ENCODE measurements at places on chromosomes 2 and 18.
A peak's percentile ranks its signal among the peaks of the same experiment; 100 is the strongest.

GRCh38 chr2:168002021-168002553, 245.3 kb downstream of the STK39 start:
- peaks cover 4% of the 10 kb centered on the region for H3K4me1 ChIP-seq
- H3K27ac ChIP-seq: no peak overlapping the region
- H3K27me3 ChIP-seq: no peaks in the 10 kb centered on the region
- no peaks in the 10 kb centered on the region for H3K36me3 ChIP-seq

GRCh38 chr2:37671009-37671815, at the start of gene CDC42EP3:
CDC42EP3 (minus strand) TSS chr2:37671642; CDS start chr2:37646587, 25,055 bp downstream.
- H3K27me3 ChIP-seq: no peaks in the 10 kb centered on the region
- peak within 1 kb of the TSS; percentile 97 for H3K4me3 ChIP-seq
- H3K36me3 ChIP-seq: no peaks in the 10 kb centered on the region
- DNase-seq: peak; percentile 92

- no peak overlapping the region for H3K27ac ChIP-seq
- no peak overlapping the region for H3K4me3 ChIP-seq
- H3K27me3 ChIP-seq: no peaks in the 10 kb centered on the region
- no peaks in the 10 kb centered on the region for H3K4me1 ChIP-seq
- DNase-seq: no peak
These were observed 93.0 kb upstream of the ATL2 start for GRCh38 chr2:38470115-38470514.

DNA sequence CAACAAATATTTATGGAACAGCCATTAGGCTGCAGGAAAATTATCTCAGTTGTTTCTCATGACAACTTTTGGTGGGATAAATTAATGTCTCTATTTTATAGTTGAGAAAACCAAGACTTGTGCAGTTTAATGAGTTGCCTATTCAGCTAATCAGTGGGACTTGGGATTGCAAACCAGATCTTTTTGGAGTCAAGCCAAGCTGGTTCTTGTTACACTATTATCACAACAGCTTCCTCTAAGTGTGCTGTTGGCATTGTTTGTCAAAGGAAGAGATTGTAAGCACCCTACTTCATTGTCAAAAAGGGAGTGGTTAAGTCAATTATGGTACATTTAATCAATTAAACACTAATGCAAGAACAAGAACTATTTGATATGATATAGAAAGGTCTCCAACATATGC, 119.2 kb downstream of the PAX3 start:
- H3K27me3 ChIP-seq: no peaks in the 10 kb centered on the region
- H3K27ac ChIP-seq: no peak overlapping the region
- DNase-seq: no peak
- no peak overlapping the region for H3K4me3 ChIP-seq

DNA sequence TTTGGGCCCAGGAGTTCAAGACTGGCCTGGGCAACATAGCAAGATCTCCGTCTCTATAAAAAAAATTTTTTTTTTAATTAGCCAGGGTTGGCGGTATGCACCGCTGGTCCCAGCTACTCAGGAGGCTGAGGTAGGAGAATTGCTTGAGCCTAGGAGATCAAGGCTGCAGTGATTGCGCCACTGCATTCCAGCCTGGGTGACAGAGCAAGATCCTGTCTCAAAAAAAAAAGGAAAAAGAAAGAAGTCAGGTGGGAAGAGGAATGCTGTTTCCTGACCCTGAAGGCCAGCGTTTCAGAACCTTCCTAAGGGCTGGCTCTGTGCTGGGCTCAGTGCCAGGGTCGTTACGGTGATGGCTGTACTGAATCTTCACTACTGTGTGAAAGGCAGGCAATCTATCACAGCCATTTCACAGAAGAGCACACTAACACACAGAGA, 35.0 kb upstream of the AGAP1 start:
- no peaks in the 10 kb centered on the region for H3K4me1 ChIP-seq
- no peak for DNase-seq
- H3K4me3 ChIP-seq: no peak overlapping the region
- H3K27ac ChIP-seq: no peak overlapping the region
- H3K27me3 ChIP-seq: no peaks in the 10 kb centered on the region

DNA sequence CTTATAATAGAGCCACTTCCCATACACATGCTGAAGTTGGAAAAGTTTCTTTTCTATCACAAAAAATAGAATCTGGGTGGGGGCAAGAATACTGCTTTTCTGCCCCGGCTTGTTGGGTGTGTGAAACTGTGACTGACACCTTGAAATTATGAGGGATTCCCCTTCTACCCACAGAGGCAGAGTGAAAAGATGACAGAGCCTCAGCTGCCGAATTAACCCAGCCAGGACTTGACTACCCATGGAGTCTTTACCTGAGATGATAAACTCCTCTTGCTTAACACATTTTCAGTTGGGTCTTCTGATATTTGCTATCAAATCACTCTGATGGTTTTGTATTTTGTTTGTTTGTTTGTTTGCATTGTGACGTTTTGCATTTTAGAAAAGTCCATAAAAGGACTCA, 66.0 kb upstream of the PMAIP1 start:
- no peaks in the 10 kb centered on the region for H3K36me3 ChIP-seq
- no peaks in the 10 kb centered on the region for H3K4me1 ChIP-seq
- no peak overlapping the region for H3K4me3 ChIP-seq
- H3K27me3 ChIP-seq: no peaks in the 10 kb centered on the region
- no peak for DNase-seq

- H3K4me1 ChIP-seq: peaks cover 2% of the 10 kb centered on the region
- no peaks in the 10 kb centered on the region for H3K27me3 ChIP-seq
- no peak overlapping the region for H3K4me3 ChIP-seq
- H3K36me3 ChIP-seq: no peaks in the 10 kb centered on the region
These were observed 26.9 kb upstream of the ROCK2 start for GRCh38 chr2:11371092-11371937.

DNA sequence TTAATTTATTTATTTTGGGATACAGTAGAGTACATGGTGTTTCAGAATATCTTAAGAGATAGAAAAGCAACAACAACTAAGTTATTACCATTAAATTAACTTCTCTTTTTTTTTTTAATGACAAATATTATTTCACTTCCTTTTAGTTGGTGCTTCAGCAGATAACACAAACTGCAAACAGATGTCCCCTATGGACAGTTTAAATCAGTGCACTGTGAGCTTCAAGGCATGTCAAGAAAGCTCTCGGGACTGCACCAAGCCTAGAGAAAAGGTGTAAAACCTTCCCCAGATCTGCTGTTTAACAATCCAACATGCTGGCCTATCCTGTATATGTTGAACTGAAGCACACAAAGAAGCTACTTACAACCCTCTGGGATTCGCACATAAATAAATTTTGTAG, 122.7 kb downstream of the TCF4 start:
- no peak overlapping the region for H3K27ac ChIP-seq
- no peak for DNase-seq
- H3K36me3 ChIP-seq: no peaks in the 10 kb centered on the region

GRCh38 chr2:25078170-25079049, 36.5 kb downstream of the EFR3B start:
- no peak for DNase-seq
- H3K4me1 ChIP-seq: no peaks in the 10 kb centered on the region
- H3K27ac ChIP-seq: no peak overlapping the region
- H3K36me3 ChIP-seq: no peaks in the 10 kb centered on the region

DNA sequence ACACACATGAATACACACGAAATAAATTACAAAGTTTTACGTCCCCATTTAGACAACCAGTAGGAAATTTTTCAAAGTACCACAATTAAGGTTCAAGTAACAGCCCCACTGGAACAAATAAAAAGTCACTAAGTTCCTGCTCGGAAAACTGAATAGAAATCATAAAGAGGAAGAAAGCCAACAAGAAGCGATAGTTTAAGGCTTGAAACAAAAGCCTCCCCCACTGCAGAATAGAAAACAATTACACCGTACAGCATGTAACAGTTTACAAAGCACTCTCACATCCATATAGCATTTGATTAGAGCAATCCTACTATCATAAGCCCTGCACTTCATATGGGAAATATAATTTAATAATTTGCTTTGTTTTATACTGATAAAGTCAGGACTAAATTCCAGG, 15.5 kb downstream of the KLF7 start:
- peaks cover 22% of the 10 kb centered on the region for H3K4me1 ChIP-seq
- no peaks in the 10 kb centered on the region for H3K27me3 ChIP-seq
- H3K36me3 ChIP-seq: peaks cover 1% of the 10 kb centered on the region
- no peak for DNase-seq

GRCh38 chr2:96534701-96535181, 1.8 kb upstream of the ARID5A start:
- peak overlapping the region; percentile 28 for H3K27ac ChIP-seq
- H3K27me3 ChIP-seq: no peaks in the 10 kb centered on the region
- H3K4me1 ChIP-seq: peaks cover 4% of the 10 kb centered on the region
- H3K4me3 ChIP-seq: no peak overlapping the region
- H3K36me3 ChIP-seq: no peaks in the 10 kb centered on the region
- DNase-seq: peak; percentile 45

GRCh38 chr18:75067996-75068645, 140.8 kb downstream of the PTGR3 start:
- DNase-seq: no peak
- H3K27me3 ChIP-seq: no peaks in the 10 kb centered on the region
- no peak overlapping the region for H3K27ac ChIP-seq

- no peak overlapping the region for H3K4me3 ChIP-seq
- H3K4me1 ChIP-seq: no peaks in the 10 kb centered on the region
- no peaks in the 10 kb centered on the region for H3K36me3 ChIP-seq
- no peak for DNase-seq
- no peak overlapping the region for H3K27ac ChIP-seq
These were observed 129.5 kb downstream of the MTCL1 start for GRCh38 chr18:8834881-8835280.

- H3K4me3 ChIP-seq: no peak overlapping the region
- no peak overlapping the region for H3K27ac ChIP-seq
- no peak for DNase-seq
- H3K27me3 ChIP-seq: no peaks in the 10 kb centered on the region
- H3K36me3 ChIP-seq: no peaks in the 10 kb centered on the region
- no peaks in the 10 kb centered on the region for H3K4me1 ChIP-seq
These were observed 84.3 kb upstream of the FZD7 start for GRCh38 chr2:201949181-201949926.

DNA sequence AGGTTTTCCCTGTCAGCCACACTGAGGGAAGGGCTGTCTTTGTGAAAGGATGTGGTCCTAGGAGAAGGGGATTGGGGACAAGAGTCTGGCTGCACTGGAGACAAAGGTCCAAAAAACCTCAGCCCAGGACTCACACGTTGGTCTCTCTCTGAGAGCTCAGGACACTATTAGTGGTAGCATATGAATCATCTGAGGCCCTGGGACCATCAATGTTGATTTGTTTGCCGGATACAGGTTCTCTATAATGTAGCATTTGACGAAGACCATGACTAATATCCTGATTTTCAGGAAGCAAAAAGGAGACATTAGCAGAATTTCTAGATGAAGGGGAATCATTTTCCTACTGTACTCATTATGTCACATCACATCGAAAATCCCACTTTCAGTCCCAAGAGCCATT, 22.2 kb upstream of the DNAH6 start:
- no peaks in the 10 kb centered on the region for H3K27me3 ChIP-seq
- no peak overlapping the region for H3K27ac ChIP-seq
- H3K4me3 ChIP-seq: no peak overlapping the region
- no peak for DNase-seq
- no peaks in the 10 kb centered on the region for H3K4me1 ChIP-seq
- no peaks in the 10 kb centered on the region for H3K36me3 ChIP-seq

- no peaks in the 10 kb centered on the region for H3K36me3 ChIP-seq
- no peak overlapping the region for H3K4me3 ChIP-seq
- no peak for DNase-seq
- H3K27ac ChIP-seq: no peak overlapping the region
These were observed 1352.2 kb downstream of the SUCLG1 start for GRCh38 chr2:83106853-83107252.

GRCh38 chr18:59159986-59160385, 20.3 kb downstream of the SEC11C start:
- no peak for DNase-seq
- H3K36me3 ChIP-seq: no peaks in the 10 kb centered on the region
- H3K4me3 ChIP-seq: no peak overlapping the region
- no peaks in the 10 kb centered on the region for H3K4me1 ChIP-seq
- no peak overlapping the region for H3K27ac ChIP-seq

- no peak overlapping the region for H3K4me3 ChIP-seq
- DNase-seq: peak; percentile 77
- H3K36me3 ChIP-seq: no peaks in the 10 kb centered on the region
- peak overlapping the region; percentile 69 for H3K27ac ChIP-seq
- no peaks in the 10 kb centered on the region for H3K27me3 ChIP-seq
These were observed 3.9 kb downstream of the ANKRD44 start for GRCh38 chr2:197306696-197307040.

DNA sequence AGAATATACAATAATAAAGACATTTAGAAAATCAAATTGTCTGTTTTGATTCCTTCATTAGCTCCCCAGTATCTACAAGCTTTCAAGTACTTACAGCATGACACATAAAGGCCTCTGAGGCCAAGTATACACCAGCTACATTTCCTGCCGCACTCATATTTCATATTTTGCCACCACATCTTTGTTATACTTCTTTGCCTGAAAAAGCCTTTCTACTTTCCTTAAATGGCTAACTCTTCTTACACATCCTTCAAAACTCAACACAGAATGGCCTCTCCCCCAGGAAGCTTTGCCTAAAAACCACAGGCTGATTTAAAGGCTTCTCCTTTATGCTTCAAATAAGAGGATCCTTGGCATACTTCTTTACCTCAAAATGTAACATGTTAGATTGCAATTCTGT, 4.5 kb downstream of the STK17B start:
- H3K27ac ChIP-seq: no peak overlapping the region
- H3K36me3 ChIP-seq: no peaks in the 10 kb centered on the region
- H3K27me3 ChIP-seq: no peaks in the 10 kb centered on the region
- no peak for DNase-seq

- H3K27me3 ChIP-seq: no peaks in the 10 kb centered on the region
- no peaks in the 10 kb centered on the region for H3K36me3 ChIP-seq
- no peak for DNase-seq
- H3K4me3 ChIP-seq: no peak overlapping the region
- no peaks in the 10 kb centered on the region for H3K4me1 ChIP-seq
These were observed 658.8 kb upstream of the ID2 start for GRCh38 chr2:8022908-8023640.

- H3K4me1 ChIP-seq: no peaks in the 10 kb centered on the region
- DNase-seq: peak; percentile 91
- H3K36me3 ChIP-seq: no peaks in the 10 kb centered on the region
- no peaks in the 10 kb centered on the region for H3K27me3 ChIP-seq
- H3K27ac ChIP-seq: peak overlapping the region; percentile 83
These were observed 756 bp upstream of the OST4 start for GRCh38 chr2:27071990-27072830.

GRCh38 chr2:218904176-218904575, 23.5 kb downstream of the WNT10A start:
- no peaks in the 10 kb centered on the region for H3K27me3 ChIP-seq
- no peak overlapping the region for H3K4me3 ChIP-seq
- no peaks in the 10 kb centered on the region for H3K36me3 ChIP-seq
- H3K27ac ChIP-seq: no peak overlapping the region
- no peak for DNase-seq
- H3K4me1 ChIP-seq: no peaks in the 10 kb centered on the region

GRCh38 chr2:170525566-170525900, 189.6 kb upstream of the SP5 start:
- peak; percentile 89 for DNase-seq
- H3K36me3 ChIP-seq: no peaks in the 10 kb centered on the region
- H3K4me1 ChIP-seq: peaks cover 3% of the 10 kb centered on the region

GRCh38 chr2:213089438-213089837, 62.0 kb downstream of the IKZF2 start:
- H3K4me3 ChIP-seq: no peak overlapping the region
- DNase-seq: no peak
- H3K27me3 ChIP-seq: no peaks in the 10 kb centered on the region
- no peaks in the 10 kb centered on the region for H3K36me3 ChIP-seq
- no peak overlapping the region for H3K27ac ChIP-seq

GRCh38 chr2:241813644-241814392, 4.8 kb downstream of the NEU4 start:
- H3K27me3 ChIP-seq: no peaks in the 10 kb centered on the region
- no peaks in the 10 kb centered on the region for H3K4me1 ChIP-seq
- H3K4me3 ChIP-seq: no peak overlapping the region
- DNase-seq: no peak
- H3K27ac ChIP-seq: no peak overlapping the region

Data from aorta (tissue), 5 donors.